ENCODE measurements at places on chromosomes 7 and 10. TPM values are rescaled to one million over a fixed set of nuclear protein-coding genes. Genes with fewer than 3 reads are reported as not detected.

SPDYE1 gene
- polyA plus RNA-seq, result 0.40 TPM

BUD31 gene
- 108 TPM for polyA plus RNA-seq

PPRC1 gene
- 36.0 TPM for polyA plus RNA-seq

CALHM3 gene
- not detected for polyA plus RNA-seq

ZNF679 gene
- not detected for polyA plus RNA-seq

HK1 gene
- polyA plus RNA-seq, result 56.6 TPM

SPDYE2 gene
- polyA plus RNA-seq, result 14.1 TPM

- no peak for DNase-seq
Observed at GRCh38 chr10:60834401-60834800, 56.1 kb downstream of the CDK1 start.

DNA sequence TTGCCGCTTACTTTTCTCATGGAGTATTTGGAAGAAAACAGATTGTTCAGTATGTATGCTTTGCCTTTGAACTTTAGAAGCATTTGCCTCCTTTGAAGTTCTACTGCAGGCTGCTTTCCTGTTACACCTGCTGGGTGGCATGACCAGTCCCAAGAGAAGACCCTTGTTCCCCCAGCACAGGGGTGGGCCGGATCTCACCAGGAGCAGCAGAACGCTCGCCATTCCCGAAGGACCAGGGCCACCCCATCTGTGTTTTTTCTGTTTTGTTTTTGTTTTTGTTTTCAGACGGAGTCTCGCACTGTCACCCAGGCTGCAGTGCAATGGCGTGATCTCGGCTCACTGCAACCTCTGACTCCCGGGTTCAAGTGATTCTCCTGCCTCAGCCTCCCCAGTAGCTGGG, 493.6 kb downstream of the PTPRN2 start:
- DNase-seq, result no peak

- DNase-seq, result no peak
Observed at GRCh38 chr7:96739609-96740008, 30.0 kb upstream of the SEM1 start.

- DNase-seq, result no peak
Observed at GRCh38 chr7:141664450-141664849, 37.5 kb downstream of the DENND11 start.

DNA sequence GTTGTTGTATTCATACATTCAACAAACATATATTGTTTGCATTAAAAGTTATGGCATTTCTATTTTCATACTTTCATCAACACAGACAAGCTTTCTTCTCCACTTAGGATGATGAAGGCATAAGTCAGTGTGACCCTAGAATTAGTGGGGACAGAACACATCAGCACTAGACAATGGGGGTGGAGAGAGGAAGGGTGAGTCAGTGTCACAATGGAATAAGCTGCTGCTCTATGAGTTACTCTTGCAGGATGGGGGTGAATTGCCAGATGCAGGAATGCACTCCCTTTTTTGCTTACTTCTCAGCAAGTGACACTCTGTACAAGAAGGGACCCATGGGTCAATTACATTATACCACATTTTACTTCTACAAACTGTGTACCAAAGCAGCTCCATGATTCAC, 74.0 kb downstream of the DGKI start:
- no peak for DNase-seq

DNA sequence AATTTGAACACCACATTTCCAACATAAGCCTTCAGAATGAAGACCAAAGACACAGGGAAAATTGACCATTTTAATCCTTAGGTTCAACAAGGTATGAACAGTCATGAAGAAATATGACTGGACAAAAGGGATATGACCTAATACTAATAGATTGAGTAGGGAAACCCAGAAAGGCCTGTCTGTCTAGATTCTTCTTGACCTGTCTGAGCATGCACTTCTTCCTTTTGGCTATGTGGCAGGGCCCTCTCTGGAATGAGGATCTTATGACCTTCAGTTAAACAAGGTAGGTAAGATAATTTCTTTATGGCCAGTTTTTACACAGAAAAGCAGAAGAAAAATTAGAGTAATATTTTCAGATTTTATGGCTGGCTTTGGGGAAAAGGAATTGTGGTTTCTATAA, 3.0 kb upstream of the PHYHIPL start:
- DNase-seq, result no peak

DNA sequence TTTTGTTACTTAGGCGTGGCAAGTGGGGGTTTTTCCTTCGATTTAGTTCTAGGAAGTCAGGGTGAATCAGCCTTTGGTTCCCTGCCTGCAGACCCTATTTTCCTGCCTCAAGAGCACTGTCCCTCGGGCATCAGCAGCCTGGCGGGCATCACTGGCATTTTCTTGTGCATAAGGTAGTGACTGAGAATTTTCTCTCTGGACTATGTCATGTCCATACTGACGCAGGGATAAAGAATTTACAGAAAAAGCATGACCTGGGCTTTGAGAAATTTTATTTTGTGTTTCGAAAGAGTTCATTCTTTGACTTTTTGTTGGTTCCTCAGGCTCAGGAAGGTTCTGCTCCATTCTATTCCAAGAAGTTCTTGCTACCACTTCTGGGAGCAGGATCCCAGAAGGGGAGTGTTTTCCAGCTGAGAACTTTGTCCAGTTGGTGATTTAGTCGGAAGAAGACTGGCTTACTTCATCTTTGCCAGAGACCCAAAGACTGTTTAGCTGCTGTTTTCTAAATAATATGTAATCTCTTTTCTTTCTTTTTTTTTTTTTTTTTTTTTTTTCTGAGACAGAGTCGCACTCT, 213.9 kb upstream of the SH2B2 start:
- no peak for DNase-seq

GRCh38 chr7:83096065-83096580, 66.6 kb downstream of the PCLO start:
- DNase-seq, result no peak

DNA sequence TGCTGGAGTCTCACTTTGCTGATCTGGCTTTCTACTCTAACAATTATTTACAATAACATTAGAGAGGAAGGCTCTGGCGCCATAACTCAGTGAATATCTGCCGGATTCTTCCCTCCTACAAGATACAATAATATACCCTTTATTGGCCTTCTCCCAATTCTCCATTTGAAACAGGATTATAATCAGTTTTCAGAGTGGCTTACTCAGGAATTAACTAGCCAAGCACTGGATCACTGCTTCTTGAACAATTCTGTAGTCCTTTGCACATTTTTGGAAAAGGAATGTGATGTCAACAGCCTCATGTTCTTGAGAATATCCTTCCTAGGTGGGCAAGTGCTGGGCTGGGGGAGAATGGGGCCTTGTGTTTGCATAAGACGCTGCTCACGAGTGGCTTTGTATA, 125.9 kb downstream of the HIPK2 start:
- DNase-seq, result no peak

DNA sequence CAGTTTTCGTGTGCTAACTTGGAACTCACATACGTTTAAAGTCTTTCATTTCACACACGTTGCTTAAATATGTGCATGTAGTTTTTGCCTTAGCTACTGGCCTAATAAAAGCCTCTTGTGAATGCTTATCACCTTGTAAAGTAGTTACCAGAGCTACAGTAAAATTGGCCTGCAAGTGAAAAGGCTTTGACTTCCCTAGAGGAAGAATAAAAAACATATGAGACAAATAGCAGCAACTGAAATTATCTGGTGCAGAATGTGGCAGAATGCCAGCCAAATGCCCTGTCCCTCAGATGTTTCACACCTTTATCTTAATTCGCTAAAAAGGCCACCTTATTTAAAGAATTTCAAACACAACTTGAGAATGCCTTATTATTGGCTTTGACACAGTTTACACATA, 28.1 kb upstream of the RPA3 start:
- DNase-seq, result no peak

- no peak for DNase-seq
Observed at GRCh38 chr10:9615189-9615588, 1402.5 kb upstream of the CELF2 start.

DNA sequence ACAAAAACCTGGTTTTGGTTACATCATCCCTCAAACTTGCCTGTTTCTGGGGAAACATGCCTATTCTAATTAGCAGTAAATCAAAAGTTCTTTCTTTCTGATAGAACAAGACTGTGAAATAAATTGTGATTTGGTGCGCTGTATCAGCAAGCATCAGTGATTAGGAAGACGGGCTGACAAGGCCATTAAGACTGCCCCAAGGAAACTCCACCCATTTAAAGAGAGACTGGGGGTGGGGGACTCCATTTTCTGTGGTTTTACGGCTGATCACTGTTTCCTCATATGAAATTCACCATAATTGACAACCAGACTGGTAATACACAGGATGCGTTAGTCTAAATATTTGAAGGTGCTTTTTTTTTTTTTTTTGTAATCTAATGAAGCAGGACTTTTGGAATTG, 68.7 kb downstream of the MBL2 start:
- DNase-seq, result no peak

GRCh38 chr7:83478616-83479015, 170.3 kb downstream of the SEMA3E start:
- DNase-seq, result no peak

DNA sequence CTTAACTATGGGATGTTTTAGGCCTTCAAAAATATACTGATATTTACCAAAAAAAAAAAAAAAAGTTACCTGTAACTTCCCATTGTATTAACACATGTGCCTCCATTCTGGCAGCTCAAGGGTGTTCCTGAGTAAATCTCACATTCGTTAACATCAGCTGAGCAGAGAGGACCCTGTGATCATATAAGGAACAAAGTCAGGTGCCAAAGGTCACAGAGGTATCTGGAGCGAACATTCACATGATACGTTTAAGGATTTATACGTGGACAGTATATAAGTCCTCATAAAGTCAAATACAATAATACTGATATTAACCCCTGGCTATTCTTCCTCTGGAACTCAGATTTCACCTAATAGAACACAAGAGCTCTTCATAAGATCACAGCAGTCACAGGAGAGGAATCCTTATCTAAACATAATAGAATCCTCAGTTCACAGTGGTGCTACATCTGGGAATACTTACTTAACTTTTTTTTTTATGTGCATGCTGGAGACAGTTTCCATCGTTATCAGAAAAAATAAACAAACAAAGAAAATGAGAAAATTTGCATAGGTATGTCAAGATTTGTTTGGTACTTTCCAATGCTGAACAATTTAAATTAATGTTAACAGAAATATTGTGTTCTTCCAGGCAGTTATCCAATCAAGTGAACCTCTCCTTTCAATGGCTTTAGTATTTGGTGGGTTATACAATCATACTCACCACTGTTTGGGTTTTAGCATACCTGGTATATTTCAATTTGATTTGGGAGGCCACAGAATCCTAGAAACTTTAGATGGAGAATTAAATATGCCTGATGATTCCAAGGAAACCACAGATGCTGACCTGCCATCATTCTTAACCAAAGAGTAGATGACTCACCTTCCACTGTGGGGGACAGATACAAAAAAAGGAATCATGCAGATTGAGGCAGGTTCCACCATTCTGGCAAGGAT, 6.6 kb downstream of the CUBN start:
- DNase-seq, result no peak

- no peak for DNase-seq
Observed at GRCh38 chr7:3588341-3588740, 287.3 kb downstream of the SDK1 start.

DNA sequence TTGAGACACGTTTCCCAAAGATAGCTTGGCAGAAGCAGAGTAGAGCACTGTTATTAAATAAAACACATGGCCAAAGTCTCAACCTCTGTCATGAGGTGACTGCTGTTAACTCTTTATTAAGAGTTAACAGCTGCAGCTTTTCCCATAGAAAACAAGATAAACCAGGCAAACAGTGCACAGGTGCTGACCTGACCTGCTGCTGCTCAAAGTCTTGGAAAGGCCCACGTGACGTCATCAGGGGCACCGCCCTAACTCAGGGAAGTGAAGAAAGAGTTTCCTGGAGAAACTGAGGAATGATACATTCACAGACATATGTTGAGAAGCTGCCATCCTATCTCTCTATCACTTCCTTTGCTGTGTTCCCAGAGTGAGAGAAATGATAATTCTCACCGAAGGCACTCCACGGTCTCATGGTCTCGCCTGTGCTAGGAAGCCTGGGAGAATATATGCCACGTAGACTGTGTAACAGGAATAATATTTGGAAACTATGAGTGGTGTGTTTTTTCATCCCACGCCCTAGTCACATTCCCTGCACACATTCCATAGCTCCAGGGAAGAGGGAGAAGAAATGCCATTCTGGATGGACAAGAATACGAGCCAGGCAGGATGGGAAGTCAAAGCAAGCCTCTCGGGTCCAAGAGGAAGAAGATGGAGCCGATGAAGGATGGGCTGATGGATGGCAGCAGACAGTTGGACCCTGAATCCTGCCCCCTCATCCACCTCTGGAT, 146.2 kb upstream of the NFE2L3 start:
- no peak for DNase-seq
